ENCODE measurements at places on chromosomes 2 and 18.

GRCh38 chr2:37809525-37809924, 115.6 kb upstream of the RMDN2 start:
- DNase-seq, result no peak

GRCh38 chr2:100140582-100140981, 1.8 kb downstream of the AFF3 start:
- no peak for DNase-seq

- DNase-seq, result no peak
Measured at GRCh38 chr2:95020275-95021022, 5.1 kb upstream of the MAL start.

GRCh38 chr2:176978921-176979320, 233.7 kb upstream of the HNRNPA3 start:
- DNase-seq, result no peak

- DNase-seq, result no peak
Measured at GRCh38 chr18:6058941-6059340, 163.6 kb upstream of the TMEM200C start.

- no peak for DNase-seq
Measured at GRCh38 chr2:240926516-240927389, 20.6 kb downstream of the CROCC2 start.

DNA sequence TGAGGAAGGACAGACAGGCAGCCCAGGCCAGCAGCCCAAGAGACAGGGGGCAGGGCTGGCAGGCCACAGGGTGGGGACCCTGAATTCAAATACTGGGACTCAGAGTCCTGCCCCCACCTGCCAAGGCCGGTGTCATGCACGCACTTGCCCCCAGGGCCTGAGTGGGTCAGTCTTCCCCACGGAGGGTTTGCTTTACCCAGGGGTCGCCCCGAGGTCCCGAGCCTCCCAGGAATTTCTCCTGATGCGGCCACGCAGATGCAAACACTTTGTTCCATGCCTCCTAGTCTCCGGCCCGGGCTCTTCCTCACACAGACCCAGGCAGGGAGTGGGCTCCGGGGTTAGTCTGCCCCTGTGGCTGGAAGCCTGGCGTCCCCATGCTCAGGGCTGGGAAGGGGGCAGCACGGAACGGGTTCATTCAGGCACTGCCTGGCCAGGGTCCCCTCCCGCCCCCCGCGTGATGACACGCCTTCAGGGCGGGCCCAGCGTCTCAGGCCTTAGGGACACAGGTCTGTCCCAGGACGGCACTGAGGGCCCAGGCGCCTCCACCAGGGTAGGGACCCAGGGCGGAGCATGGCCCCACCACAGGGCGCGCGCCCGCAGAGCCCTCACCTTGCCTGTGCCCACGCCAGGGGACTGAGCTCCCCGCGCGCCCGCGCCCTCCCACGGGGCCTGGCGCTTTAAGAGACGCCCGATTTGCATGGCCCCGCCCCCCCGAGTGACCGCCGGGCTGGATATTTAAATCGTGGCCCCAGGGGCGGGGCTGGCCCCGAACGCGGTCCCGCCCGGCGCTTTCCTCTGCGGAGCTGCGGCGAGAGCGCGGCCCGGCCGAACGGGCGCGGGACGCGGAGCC, at the start of gene SNED1:
Gene SNED1 (plus strand): TSS at position 763 of the 850 bp plus-strand sequence. CDS start 220 bp downstream, outside the sequence.
- peak; percentile 63 for DNase-seq

- DNase-seq, result no peak
Measured at GRCh38 chr2:70988726-70989648, 5.7 kb downstream of the TEX261 start.

- no peak for DNase-seq
Measured at GRCh38 chr2:241741016-241741415, 6.6 kb downstream of the D2HGDH start.

- DNase-seq, result no peak
Measured at GRCh38 chr2:200735061-200735460, 76.6 kb upstream of the BZW1 start.

GRCh38 chr2:157204401-157204800, 53.1 kb upstream of the GALNT5 start:
- DNase-seq, result no peak

- no peak for DNase-seq
Measured at GRCh38 chr2:167946441-167946841, 301.0 kb downstream of the STK39 start.

GRCh38 chr2:7111626-7112025, 194.4 kb downstream of the RNF144A start:
- DNase-seq, result no peak

DNA sequence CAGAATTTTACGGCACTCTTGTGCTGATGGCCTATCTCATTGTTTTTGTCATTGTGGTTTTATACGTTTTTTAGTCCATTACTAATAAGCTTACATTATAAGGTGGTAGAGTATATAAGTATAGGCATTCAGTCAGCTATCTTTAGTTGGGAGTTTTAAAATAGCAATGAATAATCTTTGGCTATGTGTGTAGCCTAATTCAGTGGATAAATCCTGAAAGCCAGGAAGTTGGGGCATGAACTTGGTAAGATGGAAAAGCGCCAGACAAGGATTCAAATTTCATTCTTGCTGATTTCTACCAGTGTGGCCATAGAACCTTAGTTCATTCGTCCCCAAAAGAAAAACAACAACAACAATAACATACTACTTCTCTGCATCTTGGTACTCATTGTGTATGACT, 31.2 kb downstream of the EPC2 start:
- DNase-seq, result no peak

GRCh38 chr18:75489493-75490190, 62.1 kb upstream of the SMIM21 start:
- no peak for DNase-seq

DNA sequence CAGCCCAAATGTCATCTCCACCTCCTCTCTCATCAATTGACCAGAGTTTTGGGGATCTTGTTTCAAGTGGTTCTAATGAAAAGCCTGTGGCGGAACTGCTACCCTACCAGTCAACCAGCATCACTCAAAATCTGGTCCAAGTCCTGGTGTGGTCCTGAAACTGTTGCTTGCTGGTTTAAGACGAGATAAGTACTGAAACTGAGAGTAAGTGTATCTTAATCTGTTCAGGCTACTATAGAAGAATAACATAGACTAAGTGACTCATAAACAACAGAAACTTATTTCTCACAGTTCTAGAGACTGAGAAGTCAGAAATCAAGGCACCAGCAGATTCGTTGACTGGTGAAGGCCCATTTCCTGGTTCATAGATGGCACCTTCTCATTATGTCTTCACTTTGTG, 879 bp upstream of the GALNT5 start:
- no peak for DNase-seq

DNA sequence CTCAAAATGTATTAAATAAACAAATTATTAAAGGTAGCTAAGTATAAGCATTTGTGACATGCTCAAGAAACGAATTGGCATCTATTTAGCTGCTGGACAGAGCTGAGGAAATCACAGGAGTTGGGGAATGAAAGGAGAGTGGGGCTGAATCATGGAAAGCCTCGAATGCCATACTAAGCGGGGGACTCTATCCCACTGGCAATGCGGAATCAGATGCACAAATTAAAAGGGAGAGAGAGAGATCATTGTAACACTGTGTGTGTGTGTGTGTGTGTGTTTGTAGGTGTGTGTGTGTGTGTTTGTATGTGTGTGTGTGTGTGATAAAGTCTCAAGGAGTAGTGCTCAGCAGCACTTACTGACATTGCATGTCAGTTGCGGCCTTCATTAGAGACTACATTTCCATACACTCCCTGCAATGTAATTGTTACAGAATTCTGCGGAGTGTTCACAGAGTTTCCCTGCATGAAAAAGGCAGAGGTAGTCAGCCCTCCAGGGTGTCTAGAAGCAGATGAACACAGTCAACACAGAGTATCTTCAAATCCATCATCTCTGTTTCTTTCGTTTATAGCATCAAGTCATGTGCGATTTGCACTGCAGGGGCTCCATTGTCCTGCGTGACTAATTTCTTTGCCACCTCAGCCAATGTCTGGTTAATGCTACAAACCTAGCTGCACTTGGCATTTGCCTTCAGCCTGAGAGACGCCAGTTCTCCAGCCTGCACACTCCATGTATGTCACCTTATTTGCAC, 111.7 kb upstream of the CYRIA start:
- no peak for DNase-seq

DNA sequence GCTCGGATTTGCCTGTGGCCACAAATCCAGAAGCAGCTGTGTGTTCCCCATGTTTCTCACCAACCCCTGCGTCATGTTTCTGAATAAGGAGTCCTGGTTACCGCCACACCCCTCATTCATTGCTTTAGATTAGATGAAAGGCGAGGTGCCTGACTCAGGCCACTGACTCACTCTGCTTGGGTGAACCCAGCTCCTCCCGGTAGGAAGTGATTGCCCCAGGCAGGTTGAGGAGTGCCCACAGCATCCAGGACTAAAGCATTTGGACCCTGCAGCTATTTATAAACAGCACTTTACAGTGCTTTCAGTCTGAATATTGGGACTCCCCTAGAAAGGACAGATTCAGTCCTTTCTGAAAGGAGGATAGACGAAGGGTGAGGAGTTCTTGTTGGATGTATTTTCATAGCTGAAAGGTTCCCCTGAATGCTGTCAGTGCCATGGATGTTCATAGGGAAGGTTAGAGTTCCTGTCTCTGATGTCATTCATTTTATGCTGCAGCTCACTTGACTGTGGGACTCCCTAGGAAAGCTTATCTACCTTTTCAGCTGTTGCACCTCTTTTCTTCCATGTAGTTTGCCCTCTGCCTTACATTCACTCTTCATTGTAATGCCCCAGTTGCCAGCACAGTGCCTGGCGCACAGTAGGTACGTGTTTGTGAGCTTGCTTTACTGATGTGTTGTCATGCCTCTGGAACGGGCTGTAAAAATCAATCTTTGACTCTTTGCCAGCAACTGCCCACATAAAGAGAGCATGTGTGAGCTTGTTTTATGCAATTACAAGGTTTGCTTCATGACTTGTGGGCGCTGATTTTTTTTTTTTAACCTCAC, 14.9 kb downstream of the ITGA6 start:
- DNase-seq, result peak; percentile 49

DNA sequence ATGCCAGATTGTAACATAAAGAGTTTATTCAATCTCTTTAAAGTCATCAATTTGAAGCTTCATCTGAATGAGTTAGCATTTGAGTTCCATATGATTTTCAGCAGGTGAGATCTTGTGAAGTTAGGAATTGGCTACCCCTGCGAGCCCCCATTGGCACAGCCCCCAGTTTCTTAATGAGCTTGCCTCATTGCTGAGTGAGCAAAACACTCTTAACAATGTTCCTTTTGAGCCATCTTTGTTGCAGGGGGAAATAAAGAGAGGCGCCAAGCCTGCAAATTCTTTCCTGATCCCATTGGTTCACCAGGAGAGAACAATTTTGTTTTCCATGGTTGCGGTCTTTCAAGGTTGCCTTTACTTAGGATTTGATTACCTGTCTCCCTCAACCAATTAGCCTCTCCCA, 18.7 kb downstream of the DPP10 start:
- DNase-seq, result no peak

Data from activated CD8-positive, alpha-beta memory T cell treated with anti-CD3 and anti-CD28 coated beads for 1 hour (primary cell).